ENCODE measurements at places on chromosomes 7 and 10.
A peak's percentile ranks its signal among the peaks of the same experiment; 100 is the strongest.

GRCh38 chr10:3735175-3735574, 49.8 kb downstream of the KLF6 start:
- DNase-seq: no peak

DNA sequence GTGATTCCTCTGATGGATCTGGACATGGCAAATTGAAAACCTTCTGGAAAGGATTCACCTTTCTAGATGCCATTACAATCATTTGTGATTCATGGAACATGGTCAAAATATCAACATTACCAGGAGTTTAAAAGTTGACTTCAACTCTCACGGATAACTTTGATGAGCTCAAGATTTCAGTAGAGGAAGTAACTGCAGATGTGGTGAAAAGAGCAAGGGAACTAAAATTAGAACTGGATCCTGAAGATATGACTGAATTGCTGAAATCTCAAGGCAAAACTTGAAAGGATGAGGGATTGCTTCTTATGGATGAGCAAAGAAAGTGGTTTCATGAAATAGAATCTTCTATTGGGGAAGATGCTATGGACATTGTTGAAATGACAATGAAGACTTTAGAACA, 293.6 kb downstream of the ARHGAP12 start:
- no peak for DNase-seq

DNA sequence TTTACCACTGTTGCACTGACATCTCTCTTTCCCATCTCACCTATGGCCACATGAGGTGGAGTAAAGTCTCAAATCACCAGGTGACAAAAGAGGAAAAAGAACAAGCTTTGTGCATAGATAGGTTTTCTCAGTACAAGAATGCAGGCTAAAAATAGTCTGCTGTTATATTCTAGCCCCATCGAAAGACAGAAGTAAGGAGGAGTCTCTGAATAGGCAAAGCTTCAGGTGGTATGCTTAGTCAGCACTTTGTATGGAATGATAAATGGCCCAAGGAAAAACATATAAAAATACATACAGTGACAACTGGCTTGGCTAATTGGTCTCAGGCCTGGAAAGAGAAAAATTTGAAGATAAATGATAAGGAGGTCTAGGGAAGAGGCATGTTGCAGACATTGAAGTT, 39.6 kb upstream of the KCND2 start:
- no peak for DNase-seq

GRCh38 chr10:128865436-128866195, 601.4 kb upstream of the MGMT start:
- DNase-seq: no peak

GRCh38 chr7:28988810-28989209, 30.7 kb upstream of the TRIL start:
- DNase-seq: no peak

GRCh38 chr10:45386657-45387056, 12.6 kb downstream of the ALOX5 start:
- DNase-seq: no peak

DNA sequence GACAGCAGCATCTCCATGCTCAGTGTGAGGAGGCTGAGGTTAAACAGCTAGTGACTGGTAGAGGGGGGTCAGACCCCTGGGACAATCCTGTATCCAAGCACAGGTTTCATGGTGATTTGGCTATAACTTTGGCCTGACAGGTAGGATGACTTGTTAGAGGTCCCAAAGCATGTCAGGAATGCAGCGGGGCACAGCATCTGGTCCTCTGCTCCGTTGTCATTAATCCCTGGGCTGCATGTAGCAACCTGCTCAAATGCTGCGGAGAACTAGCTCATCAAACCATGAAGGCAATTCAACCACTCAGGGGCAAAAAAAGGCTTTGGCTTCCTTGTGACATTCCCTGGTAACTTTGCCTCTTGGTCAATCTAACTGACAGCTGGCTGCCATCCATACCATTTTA, 26.8 kb downstream of the WNT2 start:
- no peak for DNase-seq

GRCh38 chr7:104328296-104328969, at the start of gene LHFPL3:
Gene LHFPL3 (plus strand): TSS chr7:104328603.
- no peak for DNase-seq

DNA sequence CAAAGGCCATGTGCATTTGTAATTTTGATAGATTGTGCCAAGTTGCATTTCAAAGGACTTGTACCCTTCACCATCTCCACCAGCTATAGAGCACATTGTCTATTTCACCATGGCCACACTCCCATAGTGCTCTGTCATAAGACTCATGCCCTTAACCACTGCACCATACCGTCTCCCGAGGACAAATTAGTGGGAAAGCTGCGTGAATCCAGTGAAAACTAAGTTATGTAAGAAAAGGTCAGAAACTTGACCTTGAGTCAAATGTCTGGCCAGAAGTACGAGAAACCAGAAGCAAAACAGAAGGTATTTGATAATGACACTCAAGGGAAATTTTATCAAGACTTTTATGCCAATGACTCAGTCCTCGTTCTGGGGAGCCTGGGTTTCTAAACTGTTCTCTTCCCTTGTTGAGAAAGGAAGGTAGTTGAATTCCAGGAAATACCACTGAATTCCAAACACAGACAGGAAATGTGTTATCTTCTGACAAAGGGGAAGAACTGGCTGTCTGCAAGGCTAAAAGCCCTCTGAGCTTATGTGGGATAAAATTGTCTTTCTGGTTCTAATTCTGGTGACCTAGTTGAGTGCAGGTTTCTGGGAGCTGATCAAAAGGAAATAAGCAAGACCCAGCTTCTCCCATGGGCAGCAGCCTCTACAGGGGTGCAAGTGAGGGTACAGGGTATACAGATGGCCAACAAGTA, 49.7 kb downstream of the CDK1 start:
- DNase-seq: no peak

GRCh38 chr10:36493516-36493880, 631.9 kb upstream of the ANKRD30A start:
- peak; percentile 67 for DNase-seq

- DNase-seq: no peak
Observed at GRCh38 chr7:61576-62360, 130.6 kb upstream of the FAM20C start.

GRCh38 chr10:60573336-60573735, 183.7 kb upstream of the ANK3 start:
- DNase-seq: no peak

DNA sequence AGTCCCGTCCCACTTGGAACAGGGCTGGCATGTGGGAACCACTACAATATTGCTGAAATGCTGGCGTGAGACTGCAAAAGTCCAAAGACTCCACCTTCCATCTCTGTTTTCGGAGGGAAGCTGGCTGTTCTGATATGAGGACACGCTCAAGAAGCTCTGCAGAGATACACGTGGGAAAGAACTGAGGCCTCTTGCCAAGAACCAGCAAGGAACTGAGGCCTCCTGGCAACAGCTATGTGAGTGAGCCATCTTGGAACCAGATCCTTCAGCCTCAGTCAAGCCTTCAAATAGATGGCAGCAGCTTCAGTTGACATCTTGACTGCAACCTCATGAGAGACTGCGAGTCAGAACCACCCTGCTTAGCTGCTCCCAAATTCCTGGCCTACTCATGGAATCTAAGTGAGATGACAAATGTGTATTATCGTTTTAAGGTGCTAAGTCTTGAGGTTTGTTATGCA, 30.8 kb downstream of the SGMS1 start:
- DNase-seq: no peak

DNA sequence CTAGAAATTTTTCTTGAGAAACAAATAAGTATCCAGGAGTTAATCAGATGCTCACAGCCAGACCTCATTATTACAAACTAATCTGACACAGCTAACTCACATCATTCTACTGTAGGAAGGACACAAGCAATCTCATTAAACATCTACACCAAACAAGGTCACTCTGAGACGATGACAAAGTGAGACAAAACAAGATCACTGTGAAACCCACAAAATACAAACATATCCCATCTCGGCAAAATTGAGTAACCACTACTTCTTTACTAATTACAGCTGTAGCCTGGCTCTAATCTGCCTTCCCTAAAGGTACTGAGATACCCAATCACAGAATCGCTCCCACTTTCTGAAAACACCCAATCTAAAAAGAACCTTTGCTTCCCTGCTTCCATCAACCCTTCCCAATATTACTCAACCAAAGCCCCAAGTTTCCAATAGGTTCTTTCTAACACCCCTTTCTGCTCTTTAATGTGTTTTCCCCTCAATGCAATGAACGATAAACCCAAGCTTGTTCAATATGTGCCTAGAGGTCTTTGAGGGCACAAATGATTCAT, 26.9 kb downstream of the CCDC6 start:
- no peak for DNase-seq

DNA sequence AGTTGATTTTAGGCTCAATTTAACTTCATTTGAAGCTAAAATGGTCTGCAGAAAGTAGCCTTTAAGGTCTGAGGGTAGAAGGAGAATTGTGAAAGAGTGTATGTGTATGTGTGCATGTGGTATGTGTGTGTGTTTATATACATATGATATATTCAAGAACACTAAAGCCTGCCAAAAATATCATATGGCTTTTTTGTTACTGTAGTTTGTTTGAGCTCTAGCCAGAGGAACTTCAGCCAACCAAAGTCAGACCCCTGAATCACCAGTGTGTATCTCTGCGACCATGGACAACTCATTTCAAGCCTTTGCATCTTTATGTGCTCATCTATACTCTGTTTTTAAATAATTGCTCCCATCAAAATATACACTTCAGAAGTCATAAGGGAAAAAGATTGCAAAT, 58.4 kb upstream of the HDAC9 start:
- no peak for DNase-seq

DNA sequence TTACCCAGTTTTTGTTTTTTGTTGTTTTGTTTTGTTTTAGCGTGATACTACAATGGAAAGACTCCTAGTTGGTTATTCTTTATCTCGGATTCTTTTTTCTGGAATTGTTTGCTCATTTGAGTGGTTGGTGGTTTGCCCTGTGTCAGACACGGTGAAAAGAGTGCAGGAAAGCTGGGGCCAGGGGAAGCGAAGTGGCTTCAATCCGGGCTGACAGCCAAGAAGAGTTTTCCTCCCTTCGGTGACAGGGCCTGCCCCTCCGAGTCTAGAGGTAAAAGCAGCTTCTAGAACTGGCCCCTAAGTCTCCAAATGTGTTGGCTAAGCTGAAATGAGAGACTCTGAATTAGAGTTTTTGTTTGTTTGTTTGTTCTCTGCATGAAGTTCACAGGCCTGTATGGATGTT, 5.7 kb upstream of the AP5Z1 start:
- no peak for DNase-seq

DNA sequence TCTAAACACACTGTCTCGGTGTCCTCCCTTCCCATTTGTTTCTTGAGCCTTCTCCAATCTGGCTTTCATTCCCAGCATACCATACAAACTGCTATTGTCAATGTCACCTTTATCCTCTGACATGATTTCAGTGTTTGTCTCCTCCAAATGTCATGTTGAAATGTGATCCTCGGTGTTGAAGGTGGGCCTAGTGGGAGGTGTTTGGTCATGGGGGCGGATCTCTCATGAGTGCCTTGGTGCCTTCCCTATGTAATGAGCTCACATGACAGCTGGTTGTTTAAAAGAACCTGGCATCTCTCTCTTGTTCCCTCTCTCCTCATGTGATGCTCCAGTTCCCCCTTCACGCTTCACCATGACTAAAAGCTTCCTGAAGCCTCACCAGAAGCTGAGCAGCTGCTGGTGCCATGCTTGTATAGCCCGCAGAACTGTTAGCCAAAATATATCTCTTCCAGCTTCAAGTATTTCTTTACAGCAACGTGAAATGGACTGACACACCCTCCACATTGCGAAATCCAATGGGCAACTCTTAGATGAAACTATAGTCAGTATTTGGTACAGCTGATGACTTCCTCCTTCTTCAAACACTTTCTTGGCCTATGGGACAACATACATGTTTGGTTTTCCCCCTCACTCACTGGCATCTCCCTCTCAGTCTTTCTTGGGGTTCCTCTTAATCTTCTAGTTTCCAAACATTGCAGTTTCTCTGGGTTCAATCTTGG, 27.8 kb downstream of the RNLS start:
- no peak for DNase-seq

DNA sequence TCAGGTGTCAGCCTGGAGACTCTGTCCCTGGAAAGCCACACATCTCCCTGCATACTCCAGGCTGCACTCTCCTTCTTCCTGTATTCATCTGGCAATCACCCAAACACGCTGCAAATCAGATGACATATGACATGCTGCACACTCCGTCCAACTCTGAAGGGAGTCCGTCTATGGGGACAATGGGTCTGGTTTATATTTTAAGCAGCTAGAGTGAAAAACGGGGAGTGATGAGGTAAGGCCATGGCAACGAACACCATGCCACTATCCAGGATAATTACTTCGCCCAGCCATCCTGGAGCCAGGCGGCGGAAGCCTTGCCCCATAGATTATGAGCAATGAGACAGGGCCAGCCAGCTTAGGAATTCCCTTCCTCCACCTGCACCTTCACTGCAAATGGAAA, 140.1 kb downstream of the PLXNA4 start:
- no peak for DNase-seq

GRCh38 chr10:58672845-58673244, 160.2 kb downstream of the BICC1 start:
- no peak for DNase-seq

GRCh38 chr10:71045204-71045809, 156.9 kb upstream of the PCBD1 start:
- no peak for DNase-seq

DNA sequence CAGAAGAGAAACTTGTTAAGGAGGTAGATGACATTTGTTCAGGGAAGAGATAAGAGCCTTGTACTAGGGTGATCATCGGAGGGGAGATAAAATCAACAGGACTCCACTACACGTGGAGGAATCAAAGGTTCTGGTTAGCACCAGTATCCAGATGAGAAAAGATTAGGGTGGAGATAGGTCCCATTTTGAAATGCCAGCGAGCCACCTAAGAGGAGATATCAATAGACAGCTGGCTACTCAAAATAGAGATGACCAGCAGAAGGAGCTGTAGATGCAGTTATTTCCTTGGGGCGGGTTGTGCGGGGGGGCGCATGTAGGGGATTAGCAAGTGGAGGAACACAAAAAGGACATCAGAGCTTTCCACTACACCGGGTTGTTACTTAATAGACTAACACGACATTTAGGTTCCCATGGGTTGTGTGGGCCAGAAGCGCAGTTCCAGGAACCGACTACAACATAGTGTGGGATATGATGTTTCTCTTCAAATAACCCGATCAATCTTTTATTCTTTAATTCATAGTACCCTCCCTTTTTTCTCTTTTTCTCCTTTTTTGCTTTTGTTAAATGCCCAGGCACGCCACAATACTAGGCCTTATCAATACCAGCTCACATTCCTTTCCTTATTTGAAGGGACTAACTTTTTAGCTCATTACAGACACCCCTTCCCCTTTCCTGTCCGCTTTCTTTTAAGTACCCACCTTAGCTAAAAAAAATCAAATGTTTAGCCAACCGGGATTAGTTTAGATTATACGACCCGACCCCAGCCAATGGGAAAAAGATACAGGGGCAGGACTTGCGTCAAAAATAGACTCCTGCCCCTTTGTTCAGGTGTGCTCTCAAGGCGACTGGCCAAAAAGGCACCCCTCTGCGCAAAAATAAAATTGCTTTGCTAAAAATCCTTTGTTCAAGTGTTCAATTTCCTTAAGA, 2.0 kb upstream of the KIF11 start:
- peak; percentile 88 for DNase-seq

GRCh38 chr7:131108212-131108940, 219.3 kb upstream of the MKLN1 start:
- DNase-seq: peak; percentile 81

GRCh38 chr7:108234971-108235450, 104.8 kb upstream of the LAMB4 start:
- no peak for DNase-seq
